ENCODE measurements at places on chromosomes 1 and 21. TPM values are rescaled to one million over a fixed set of nuclear protein-coding genes. Genes with fewer than 3 reads are reported as not detected.

DNA sequence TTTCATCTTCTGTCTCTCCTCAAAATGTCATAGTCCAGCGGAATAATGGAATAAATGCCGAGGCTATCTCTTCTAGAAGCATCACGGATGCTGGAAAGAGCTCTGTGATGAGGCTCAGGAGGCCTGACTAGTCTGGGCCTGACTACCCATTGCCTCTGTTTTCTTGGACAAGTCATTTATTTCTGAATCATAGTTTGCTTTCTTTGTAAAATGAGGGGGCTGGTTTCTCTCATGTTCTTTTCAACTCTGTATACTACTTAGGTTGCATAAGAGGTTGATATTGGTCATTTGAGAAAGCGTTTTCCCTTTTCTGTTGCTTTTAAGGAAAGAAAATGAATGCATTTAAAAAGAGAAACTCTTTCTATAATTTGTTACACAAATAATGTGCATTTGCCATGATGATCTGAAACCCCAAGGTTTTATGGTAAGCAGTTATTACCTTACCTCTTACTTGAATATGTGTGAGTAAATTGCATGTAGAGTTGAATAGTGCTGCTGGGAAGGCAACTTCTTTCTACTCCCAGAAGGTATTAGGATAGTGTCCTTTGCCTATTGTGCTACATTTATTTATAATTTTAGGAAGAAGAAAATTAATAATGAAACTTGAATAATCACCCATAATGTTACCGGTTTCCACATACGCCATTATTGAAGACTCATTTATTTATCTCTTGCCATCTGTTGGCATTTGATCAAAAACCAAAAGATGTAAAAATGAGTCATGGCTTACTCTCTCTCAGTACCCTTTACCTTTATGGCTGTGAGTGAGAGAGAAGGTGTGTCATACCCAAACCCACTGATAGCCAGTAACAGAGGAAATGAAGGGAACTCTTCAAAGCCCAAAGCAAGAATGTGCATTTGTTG, 179.1 kb downstream of the FASLG start:
- H3K27me3 ChIP-seq, result no peaks in the 10 kb centered on the region
- no peaks in the 10 kb centered on the region for H3K36me3 ChIP-seq
- no peak overlapping the region for H3K4me3 ChIP-seq

DNA sequence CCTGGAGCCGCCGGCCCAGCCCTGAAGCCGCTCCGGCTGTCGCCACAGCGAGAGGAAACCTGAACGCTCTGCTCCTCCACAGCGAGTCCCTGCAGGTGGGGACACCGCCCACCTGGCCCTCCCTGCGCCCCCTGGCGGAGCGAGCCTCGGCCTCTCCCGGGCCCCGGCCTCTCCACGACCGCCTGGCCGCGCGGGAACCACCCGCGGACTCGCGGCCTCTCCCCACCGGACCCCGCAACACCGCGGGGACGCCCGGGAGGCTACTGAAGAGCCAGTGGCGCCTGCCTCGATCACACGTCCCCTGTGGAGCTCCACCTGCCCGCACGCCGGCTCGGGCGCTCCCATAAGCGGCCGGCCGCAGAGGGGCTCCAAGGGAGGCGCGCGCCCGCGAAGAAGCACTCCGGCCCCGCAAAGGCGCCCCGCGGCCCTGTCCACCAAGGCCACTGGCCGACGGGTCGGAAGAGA, 109.6 kb downstream of the KCNN3 start:
- H3K4me3 ChIP-seq, result peak overlapping the region; percentile 31
- peak; percentile 85 for DNase-seq
- no peak overlapping the region for H3K27ac ChIP-seq
- peaks cover 9% of the 10 kb centered on the region for H3K4me1 ChIP-seq
- H3K36me3 ChIP-seq, result no peaks in the 10 kb centered on the region

GRCh38 chr1:166925810-166926478, 49.4 kb downstream of the ILDR2 start:
- DNase-seq, result no peak
- no peak overlapping the region for H3K27ac ChIP-seq
- peaks cover 26% of the 10 kb centered on the region for H3K4me1 ChIP-seq
- H3K4me3 ChIP-seq, result no peak overlapping the region
- H3K27me3 ChIP-seq, result peaks cover 5% of the 10 kb centered on the region

CD52 gene
- total RNA-seq, result 1,116 TPM

ELF3 gene
- 1.5 TPM for total RNA-seq

PLA2G2F gene
- not detected for total RNA-seq

COL8A2 gene
- 0.17 TPM for total RNA-seq

GABRD gene
- not detected for total RNA-seq

TMEM82 gene
- total RNA-seq, result not detected

RHD gene
- total RNA-seq, result not detected

DNA sequence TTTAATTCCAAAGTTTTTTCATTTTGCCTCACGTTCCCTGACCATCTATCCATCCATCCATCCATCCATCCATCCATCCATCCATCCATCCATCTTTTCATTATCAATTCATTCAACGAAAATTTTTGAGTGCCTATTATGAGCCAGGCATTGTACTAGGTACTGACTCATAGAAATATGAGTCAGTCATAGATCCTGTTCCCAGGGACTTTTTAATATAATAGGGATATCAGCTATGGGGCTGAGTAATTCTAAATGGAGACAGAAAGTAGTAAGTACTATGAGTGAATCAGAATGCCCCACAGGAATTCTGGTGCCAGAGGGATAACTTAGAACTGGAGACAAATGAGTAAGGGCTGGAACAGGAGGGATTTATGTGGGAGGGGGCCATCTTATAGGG, 49.8 kb upstream of the GNG12 start:
- H3K27me3 ChIP-seq, result no peaks in the 10 kb centered on the region
- DNase-seq, result no peak
- H3K36me3 ChIP-seq, result no peaks in the 10 kb centered on the region

LYPD8 gene
- total RNA-seq, result not detected

HSF2BP gene
- 0.83 TPM for total RNA-seq

DNA sequence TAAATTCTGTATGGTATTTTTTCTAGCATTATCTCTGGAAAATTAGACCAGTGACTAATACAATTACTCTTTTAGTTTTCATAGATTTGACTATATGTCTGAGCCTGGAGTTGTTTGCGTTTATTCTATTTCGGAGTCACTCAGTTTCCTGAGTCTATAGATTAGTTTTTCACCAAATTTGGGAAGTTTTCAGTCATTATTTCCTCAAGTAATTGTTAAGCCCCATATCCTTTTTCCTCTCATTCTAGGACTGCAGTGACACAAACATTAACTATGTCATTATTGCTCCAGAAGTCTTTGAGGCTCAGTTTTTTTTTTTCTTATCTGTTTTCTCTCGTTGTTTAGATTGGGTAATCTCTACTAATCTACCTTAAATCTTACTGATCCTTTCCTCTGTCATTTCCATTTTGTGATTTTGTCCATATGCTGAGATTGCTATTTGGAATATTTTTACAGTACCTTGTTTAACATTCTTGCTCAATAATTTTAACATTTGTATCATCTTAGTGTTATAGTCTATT, 886.2 kb downstream of the LTN1 start:
- H3K27me3 ChIP-seq, result no peaks in the 10 kb centered on the region
- no peaks in the 10 kb centered on the region for H3K36me3 ChIP-seq
- no peak for DNase-seq
- H3K27ac ChIP-seq, result no peak overlapping the region
- H3K4me1 ChIP-seq, result no peaks in the 10 kb centered on the region

GRCh38 chr1:158333405-158334155, 2.2 kb upstream of the CD1B start:
- no peak overlapping the region for H3K4me3 ChIP-seq
- no peaks in the 10 kb centered on the region for H3K27me3 ChIP-seq
- no peak overlapping the region for H3K27ac ChIP-seq
- peak; percentile 35 for DNase-seq
- H3K4me1 ChIP-seq, result peaks cover 63% of the 10 kb centered on the region

GRCh38 chr1:150874455-150875196, 1.8 kb downstream of the ARNT start:
- H3K36me3 ChIP-seq, result no peaks in the 10 kb centered on the region
- no peak overlapping the region for H3K27ac ChIP-seq
- no peak for DNase-seq
- H3K27me3 ChIP-seq, result no peaks in the 10 kb centered on the region
- peaks cover 20% of the 10 kb centered on the region for H3K4me1 ChIP-seq

GRCh38 chr1:21647431-21648351, 21.5 kb downstream of the RAP1GAP start:
- H3K27ac ChIP-seq, result no peak overlapping the region
- no peak for DNase-seq
- peaks cover 12% of the 10 kb centered on the region for H3K4me1 ChIP-seq
- peaks cover 63% of the 10 kb centered on the region for H3K27me3 ChIP-seq

DNA sequence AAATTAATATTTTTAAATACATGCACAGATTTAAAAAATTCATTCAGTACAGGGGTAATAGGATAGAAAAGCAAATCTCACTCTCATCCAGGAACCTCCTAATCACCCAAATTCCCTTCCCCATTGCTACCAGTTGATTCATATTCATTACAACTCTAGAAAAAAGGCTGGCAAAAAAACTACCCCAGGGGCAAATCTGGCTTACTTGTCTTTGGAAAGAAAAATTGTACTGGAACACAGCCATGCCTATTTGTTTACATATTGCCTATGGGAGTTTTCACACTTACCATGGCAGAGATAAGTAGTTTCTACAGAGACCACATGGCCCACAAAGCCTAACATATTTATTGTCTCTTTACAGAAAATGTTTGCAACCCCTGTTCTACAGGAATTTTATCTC, 8.9 kb upstream of the RBM34 start:
- H3K27me3 ChIP-seq, result no peaks in the 10 kb centered on the region
- peaks cover 12% of the 10 kb centered on the region for H3K36me3 ChIP-seq
- H3K4me3 ChIP-seq, result no peak overlapping the region
- H3K4me1 ChIP-seq, result no peaks in the 10 kb centered on the region
- H3K27ac ChIP-seq, result no peak overlapping the region

- H3K27ac ChIP-seq, result no peak overlapping the region
- H3K36me3 ChIP-seq, result no peaks in the 10 kb centered on the region
Measured at GRCh38 chr1:30816211-30817076, 58.9 kb upstream of the LAPTM5 start.

DNA sequence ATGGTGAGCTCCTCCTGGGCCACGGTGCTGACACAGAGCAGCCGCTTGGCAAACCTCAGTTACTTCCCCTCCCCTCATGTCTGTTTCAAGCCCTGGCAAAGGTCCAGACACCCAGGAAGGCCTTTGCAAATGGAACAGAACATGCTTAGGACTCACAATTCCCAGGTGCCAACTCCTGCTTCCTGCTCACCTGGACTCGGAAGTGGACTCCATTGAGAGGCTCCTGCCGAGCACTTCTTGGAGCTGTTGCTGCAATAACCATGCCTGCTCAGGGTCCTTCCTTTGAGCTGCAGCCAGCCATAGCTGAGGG, 10.7 kb downstream of the DCST2 start:
- H3K27ac ChIP-seq, result no peak overlapping the region
- H3K36me3 ChIP-seq, result no peaks in the 10 kb centered on the region
- H3K4me1 ChIP-seq, result peaks cover 8% of the 10 kb centered on the region
- no peaks in the 10 kb centered on the region for H3K27me3 ChIP-seq

DNA sequence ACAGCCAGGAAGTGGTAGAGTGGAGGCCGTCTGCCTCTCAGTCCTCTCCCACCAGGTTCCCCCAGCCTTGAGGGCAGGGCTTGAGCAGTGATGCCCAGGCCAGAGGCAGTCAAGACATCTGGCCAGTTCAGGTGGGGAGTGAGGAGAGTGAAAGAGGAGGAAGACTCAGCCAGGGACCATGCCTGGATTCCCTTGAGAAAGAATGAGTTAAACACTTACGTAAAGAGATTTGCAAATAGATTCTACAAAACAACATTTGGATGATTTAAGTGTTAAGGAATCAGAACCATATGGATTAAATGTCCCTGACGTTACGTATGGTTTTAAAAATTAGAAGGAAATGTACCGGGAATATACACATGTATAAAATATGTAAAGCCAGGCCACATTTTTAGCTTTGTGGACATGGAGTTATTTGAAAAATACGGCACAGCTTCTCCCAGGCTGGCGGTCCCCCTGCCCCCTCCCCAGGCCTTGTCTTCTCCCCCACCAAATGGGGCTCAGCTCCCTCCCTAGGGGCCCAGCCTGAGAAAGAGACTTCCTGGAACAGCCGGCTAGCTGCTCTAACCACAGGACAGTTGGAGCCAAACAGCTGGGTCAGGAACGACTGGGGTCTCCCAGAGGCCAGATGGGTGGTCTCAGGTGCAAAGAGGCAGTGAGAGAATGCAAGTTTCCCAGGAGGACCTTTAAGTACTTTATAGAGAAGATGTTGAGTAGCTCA, 188.3 kb upstream of the EDN2 start:
- H3K4me1 ChIP-seq, result peaks cover 70% of the 10 kb centered on the region
- H3K27ac ChIP-seq, result peak overlapping the region; percentile 81
- H3K36me3 ChIP-seq, result no peaks in the 10 kb centered on the region

- no peaks in the 10 kb centered on the region for H3K27me3 ChIP-seq
- no peak overlapping the region for H3K4me3 ChIP-seq
- H3K27ac ChIP-seq, result no peak overlapping the region
- no peaks in the 10 kb centered on the region for H3K4me1 ChIP-seq
- H3K36me3 ChIP-seq, result no peaks in the 10 kb centered on the region
Measured at GRCh38 chr1:46406881-46407608, 12.9 kb downstream of the FAAH start.

GRCh38 chr1:102032534-102032933, 35.8 kb upstream of the OLFM3 start:
- H3K4me3 ChIP-seq, result no peak overlapping the region
- no peak overlapping the region for H3K27ac ChIP-seq
- no peak for DNase-seq
- H3K4me1 ChIP-seq, result no peaks in the 10 kb centered on the region
- H3K36me3 ChIP-seq, result no peaks in the 10 kb centered on the region

DNA sequence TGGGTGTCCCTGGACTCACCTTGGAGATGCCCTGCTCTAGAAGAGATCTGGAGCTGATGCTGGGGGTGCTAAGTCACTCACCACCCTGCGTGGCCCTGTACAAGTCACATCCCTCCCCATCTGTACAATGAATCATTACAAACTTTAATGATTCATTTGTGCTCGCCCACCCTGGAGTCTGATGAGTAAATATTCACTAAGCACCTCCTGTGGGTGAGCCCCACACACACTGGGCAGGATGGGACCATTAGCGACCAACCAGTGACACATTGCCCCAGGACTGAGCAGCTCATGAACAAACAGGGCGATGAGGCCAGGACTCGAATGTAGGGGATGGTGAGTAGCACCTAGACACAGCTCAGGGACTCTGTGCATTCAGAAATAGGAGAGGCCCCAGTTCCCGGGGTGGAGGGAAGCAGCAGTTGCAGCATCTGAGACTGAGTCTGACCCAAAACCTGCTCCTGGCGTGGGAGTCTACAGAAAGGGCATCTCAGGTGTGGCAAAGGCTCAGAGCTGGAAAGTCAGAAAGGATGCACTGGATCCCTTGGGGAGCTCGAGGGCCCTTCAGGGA, 18.1 kb upstream of the PDZK1IP1 start:
- no peaks in the 10 kb centered on the region for H3K4me1 ChIP-seq
- no peak overlapping the region for H3K4me3 ChIP-seq
- no peaks in the 10 kb centered on the region for H3K36me3 ChIP-seq
